ENCODE measurements at places on chromosomes 2 and 18. TPM values are rescaled to one million over a fixed set of nuclear protein-coding genes. Genes with fewer than 3 reads are reported as not detected.

GRCh38 chr2:58146707-58147106 is 94.4 kb downstream of the FANCL start:
- H3K27ac ChIP-seq: no peak overlapping the region
- no peak overlapping the region for H3K4me3 ChIP-seq
- peak; percentile 8 for DNase-seq
- H3K36me3 ChIP-seq: peaks cover 7% of the 10 kb centered on the region

GRCh38 chr2:66441581-66442320 is 6.8 kb downstream of the MEIS1 start:
- no peak for DNase-seq
- peaks cover 6% of the 10 kb centered on the region for H3K4me1 ChIP-seq
- no peak overlapping the region for H3K27ac ChIP-seq
- H3K36me3 ChIP-seq: no peaks in the 10 kb centered on the region
- no peak overlapping the region for H3K4me3 ChIP-seq
- H3K27me3 ChIP-seq: peaks cover 17% of the 10 kb centered on the region

GRCh38 chr2:207142461-207142860 is 23.3 kb downstream of the KLF7 start:
- H3K4me1 ChIP-seq: peaks cover 5% of the 10 kb centered on the region
- H3K36me3 ChIP-seq: no peaks in the 10 kb centered on the region
- no peaks in the 10 kb centered on the region for H3K27me3 ChIP-seq
- no peak for DNase-seq
- no peak overlapping the region for H3K4me3 ChIP-seq

RNF144A gene
- 5.4 TPM for total RNA-seq

DNA sequence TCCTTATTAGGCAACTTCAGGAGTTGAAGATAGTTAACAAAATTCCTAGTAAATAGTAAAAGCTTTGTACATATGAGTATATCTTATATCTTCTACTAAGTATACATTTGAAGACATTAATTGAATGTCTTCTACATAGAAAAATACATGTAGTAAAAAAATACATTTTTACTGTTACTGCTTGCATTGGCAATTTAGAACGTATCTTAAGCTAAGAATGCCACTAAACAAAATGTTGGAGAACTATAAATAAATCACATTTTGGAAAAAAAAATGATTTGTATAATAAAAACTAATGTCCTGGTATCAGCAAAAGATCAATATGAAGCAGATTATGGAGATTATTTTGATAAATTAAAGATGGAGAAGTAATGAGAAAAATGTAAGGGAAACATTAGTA is 434.2 kb upstream of the SLC8A1 start:
- no peak overlapping the region for H3K27ac ChIP-seq
- no peaks in the 10 kb centered on the region for H3K4me1 ChIP-seq
- no peak for DNase-seq
- no peak overlapping the region for H3K4me3 ChIP-seq
- H3K27me3 ChIP-seq: no peaks in the 10 kb centered on the region

GRCh38 chr18:37864122-37864521 is 298.5 kb upstream of the CELF4 start:
- H3K27ac ChIP-seq: no peak overlapping the region
- no peaks in the 10 kb centered on the region for H3K4me1 ChIP-seq
- H3K27me3 ChIP-seq: no peaks in the 10 kb centered on the region
- DNase-seq: no peak
- H3K4me3 ChIP-seq: no peak overlapping the region
- H3K36me3 ChIP-seq: no peaks in the 10 kb centered on the region

- no peaks in the 10 kb centered on the region for H3K4me1 ChIP-seq
- H3K27ac ChIP-seq: no peak overlapping the region
- peaks cover 12% of the 10 kb centered on the region for H3K36me3 ChIP-seq
- no peak overlapping the region for H3K4me3 ChIP-seq
- no peaks in the 10 kb centered on the region for H3K27me3 ChIP-seq
- DNase-seq: no peak
These were observed 60.5 kb downstream of the UGP2 start for GRCh38 chr2:63902149-63902548.

- H3K27me3 ChIP-seq: no peaks in the 10 kb centered on the region
- no peaks in the 10 kb centered on the region for H3K36me3 ChIP-seq
- no peak overlapping the region for H3K4me3 ChIP-seq
These were observed 36.8 kb upstream of the C2orf74 start for GRCh38 chr2:61125123-61125710.

GRCh38 chr2:122156176-122156890 is 400.9 kb downstream of the TSN start:
- H3K27me3 ChIP-seq: peaks cover 2% of the 10 kb centered on the region
- H3K36me3 ChIP-seq: no peaks in the 10 kb centered on the region
- no peaks in the 10 kb centered on the region for H3K4me1 ChIP-seq
- no peak overlapping the region for H3K27ac ChIP-seq

RAB31 gene
- total RNA-seq: 118 TPM

DNA sequence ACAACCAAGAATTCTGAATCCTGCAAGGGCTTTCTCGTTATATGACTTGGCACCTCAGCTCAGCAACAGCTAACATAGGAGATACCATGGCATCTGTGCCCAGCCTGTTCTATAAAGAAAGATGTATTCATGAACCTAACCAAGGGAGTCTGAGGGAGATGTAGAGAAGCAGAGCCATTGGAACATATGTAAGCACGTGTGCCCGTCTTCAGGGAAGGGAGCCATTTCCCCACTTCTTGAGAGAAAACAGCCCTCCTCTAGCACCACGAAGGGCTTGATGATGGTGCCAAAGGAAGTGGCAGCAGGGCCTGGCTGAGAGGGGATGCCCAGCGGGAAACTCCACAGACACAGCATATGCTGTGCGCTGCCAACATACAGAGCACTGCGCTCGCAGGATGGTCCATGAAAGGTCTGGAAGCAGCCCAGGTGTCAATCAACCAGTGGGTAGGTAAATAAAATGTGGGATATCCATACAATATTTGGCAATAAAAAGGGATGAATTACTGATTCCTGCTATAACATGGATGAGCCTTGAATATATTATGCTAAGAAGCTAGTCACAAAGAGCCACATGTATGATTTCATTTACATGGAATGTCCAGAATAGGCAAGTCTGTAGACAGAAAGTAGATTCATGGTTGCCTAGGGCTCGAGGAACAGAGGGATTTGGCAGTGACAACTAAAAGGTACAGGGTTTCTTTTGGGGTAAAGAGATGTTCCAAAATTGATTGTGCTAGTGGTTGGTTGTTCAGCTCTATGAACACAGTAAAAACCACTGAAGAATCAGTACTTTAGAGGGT is 16.1 kb downstream of the TMEM247 start:
- no peak overlapping the region for H3K4me3 ChIP-seq
- no peak for DNase-seq
- H3K36me3 ChIP-seq: no peaks in the 10 kb centered on the region
- no peaks in the 10 kb centered on the region for H3K4me1 ChIP-seq
- H3K27ac ChIP-seq: no peak overlapping the region

DNA sequence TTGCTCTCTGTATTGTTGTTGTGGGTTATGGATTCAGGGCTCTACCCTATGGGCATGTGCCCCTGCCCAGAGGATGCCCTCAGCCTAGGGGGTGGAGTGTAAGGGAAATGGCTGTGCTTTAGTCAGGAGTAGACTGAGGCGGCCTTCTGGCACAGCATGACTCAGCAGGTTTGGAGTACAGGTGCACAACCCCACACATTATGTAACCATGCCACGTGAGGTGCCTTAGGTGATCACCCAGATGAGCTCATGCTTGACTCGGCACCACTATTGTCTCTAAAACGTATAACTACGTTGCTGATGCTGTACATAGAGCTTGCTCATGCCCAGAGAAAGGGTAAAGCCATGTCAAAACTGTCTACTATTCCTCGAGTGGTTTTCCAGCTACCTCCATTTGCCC is 48.3 kb upstream of the ZC3H15 start:
- no peaks in the 10 kb centered on the region for H3K36me3 ChIP-seq
- H3K4me3 ChIP-seq: no peak overlapping the region
- no peaks in the 10 kb centered on the region for H3K4me1 ChIP-seq
- no peak overlapping the region for H3K27ac ChIP-seq

DNA sequence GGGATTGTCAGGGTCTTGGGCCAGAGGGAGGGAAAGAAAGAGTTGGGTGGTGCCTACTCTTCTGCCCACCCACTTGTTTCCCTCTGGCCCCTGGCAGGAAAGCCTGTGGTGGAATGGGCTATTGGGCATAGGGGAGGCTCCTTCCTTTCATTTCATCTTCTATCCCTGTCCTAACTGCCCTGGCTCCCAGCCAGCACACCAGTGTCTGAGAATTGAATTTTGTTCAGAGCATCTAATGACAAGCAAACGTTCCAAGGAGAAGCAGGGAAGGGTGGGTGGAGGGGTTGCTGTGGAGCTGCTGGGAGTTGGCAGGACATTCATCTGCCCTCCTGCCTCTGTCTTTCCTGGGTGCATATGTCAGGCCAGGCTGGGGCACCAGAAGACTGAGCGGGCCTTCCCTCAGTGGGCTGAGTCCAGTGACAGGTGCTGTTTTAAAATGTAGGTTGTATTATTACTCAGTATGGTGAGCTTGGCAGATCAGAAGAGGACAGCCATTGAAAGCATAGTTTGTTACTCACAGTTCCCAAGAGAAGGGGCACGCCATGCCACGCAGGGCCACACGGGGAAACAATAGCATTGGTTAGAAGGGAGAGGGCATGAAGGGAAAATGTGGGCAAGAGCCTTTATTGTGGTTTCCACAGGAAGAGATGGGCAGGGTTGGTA is 171.9 kb downstream of the ACOXL start:
- no peak for DNase-seq
- no peak overlapping the region for H3K27ac ChIP-seq
- H3K4me3 ChIP-seq: no peak overlapping the region

GRCh38 chr2:6919901-6920742 is 2.9 kb downstream of the RNF144A start:
- H3K4me1 ChIP-seq: no peaks in the 10 kb centered on the region
- no peak overlapping the region for H3K4me3 ChIP-seq
- no peaks in the 10 kb centered on the region for H3K27me3 ChIP-seq
- no peaks in the 10 kb centered on the region for H3K36me3 ChIP-seq

GRCh38 chr2:216315802-216316603 is 56.3 kb downstream of the MARCHF4 start:
- DNase-seq: peak; percentile 73
- H3K27ac ChIP-seq: no peak overlapping the region

MYO7B gene
- total RNA-seq: 0.15 TPM

DPP10 gene
- total RNA-seq: not detected

GRCh38 chr2:70226781-70227180 is 21.6 kb downstream of the TIA1 start:
- no peak overlapping the region for H3K27ac ChIP-seq
- no peaks in the 10 kb centered on the region for H3K4me1 ChIP-seq
- DNase-seq: no peak
- no peak overlapping the region for H3K4me3 ChIP-seq
- H3K36me3 ChIP-seq: peaks cover 62% of the 10 kb centered on the region
- H3K27me3 ChIP-seq: no peaks in the 10 kb centered on the region

LAMA3 gene
- total RNA-seq: 8.1 TPM

- H3K4me1 ChIP-seq: no peaks in the 10 kb centered on the region
- no peaks in the 10 kb centered on the region for H3K36me3 ChIP-seq
- no peaks in the 10 kb centered on the region for H3K27me3 ChIP-seq
- no peak for DNase-seq
- H3K4me3 ChIP-seq: no peak overlapping the region
These were observed 75.4 kb upstream of the ST6GAL2 start for GRCh38 chr2:106961328-106961727.

DNA sequence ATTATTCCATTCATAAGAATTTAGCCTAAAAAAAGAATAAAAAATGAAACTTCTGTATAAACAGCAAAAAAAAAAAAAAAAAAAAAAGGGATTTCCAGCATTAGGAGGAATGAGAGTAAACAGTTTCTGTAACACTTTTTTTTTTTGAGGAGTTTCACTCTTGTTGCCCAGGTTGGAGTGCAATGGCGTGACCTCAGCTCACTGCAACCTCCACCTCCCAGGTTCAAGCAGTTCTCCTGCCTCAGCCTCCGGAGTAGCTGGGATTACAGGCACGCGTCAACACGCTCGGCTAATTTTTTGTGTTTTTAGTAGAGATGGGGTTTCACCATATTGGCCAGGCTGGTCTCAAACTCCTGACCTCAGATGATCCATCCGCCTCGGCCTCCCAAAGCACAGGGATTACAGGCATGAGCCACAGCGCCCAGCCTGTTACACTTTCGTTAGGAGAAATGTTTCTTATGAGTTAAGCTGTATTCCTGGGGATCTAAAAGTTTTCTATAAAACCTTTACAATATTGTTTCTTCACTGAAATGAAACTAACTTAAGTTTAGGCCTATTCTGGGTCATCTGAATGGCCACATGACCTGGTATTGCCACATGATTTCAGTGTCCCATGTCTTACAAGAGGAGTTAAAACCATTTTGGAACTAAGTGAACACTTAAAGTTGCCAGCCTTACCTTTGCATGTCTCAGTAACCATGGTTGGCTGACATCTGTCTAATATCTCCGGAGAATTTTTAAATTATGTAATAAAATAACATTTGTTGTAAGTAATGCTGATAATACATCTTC is 17.5 kb downstream of the SMAD2 start:
- H3K4me3 ChIP-seq: no peak overlapping the region
- no peak for DNase-seq
- H3K27ac ChIP-seq: no peak overlapping the region
- no peaks in the 10 kb centered on the region for H3K27me3 ChIP-seq
- H3K4me1 ChIP-seq: no peaks in the 10 kb centered on the region

- H3K4me3 ChIP-seq: no peak overlapping the region
- no peaks in the 10 kb centered on the region for H3K4me1 ChIP-seq
- no peak for DNase-seq
- H3K27me3 ChIP-seq: no peaks in the 10 kb centered on the region
- H3K36me3 ChIP-seq: no peaks in the 10 kb centered on the region
These were observed 220.7 kb downstream of the PRKCE start for GRCh38 chr2:45872211-45872610.

ERFE gene
- total RNA-seq: 10.3 TPM

GRCh38 chr18:56307354-56308170 is 330.8 kb downstream of the TXNL1 start:
- no peak for DNase-seq
- H3K36me3 ChIP-seq: no peaks in the 10 kb centered on the region
- H3K27me3 ChIP-seq: no peaks in the 10 kb centered on the region
- no peak overlapping the region for H3K4me3 ChIP-seq
- H3K27ac ChIP-seq: no peak overlapping the region
- H3K4me1 ChIP-seq: no peaks in the 10 kb centered on the region

CBLN2 gene
- 5.7 TPM for total RNA-seq

GRCh38 chr2:172087780-172088244 is 2.5 kb downstream of the DLX1 start:
- H3K4me1 ChIP-seq: no peaks in the 10 kb centered on the region
- no peaks in the 10 kb centered on the region for H3K27me3 ChIP-seq
- H3K36me3 ChIP-seq: no peaks in the 10 kb centered on the region
- H3K4me3 ChIP-seq: no peak overlapping the region
- no peak overlapping the region for H3K27ac ChIP-seq

DNA sequence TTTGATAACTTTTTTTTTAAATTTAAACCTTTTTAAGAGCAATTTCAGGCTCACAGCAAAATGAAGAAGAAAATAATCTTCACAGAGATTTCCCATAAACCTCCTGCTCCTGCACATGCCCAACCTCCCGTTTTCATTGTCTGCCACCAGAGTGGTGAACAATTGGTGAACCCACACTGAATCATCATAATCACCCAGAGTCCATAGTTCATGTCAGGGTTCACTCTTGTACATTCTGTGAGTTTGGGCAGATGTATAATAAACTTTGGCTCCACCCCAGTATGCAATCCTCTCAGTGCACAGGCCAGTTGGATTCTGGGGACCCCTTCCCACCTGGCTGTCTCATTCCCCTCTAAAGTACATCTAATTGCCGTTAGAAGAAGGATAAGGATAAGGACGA is 24.4 kb downstream of the C18orf54 start:
- H3K27me3 ChIP-seq: no peaks in the 10 kb centered on the region
- no peaks in the 10 kb centered on the region for H3K36me3 ChIP-seq
- no peak for DNase-seq
- no peak overlapping the region for H3K27ac ChIP-seq
- no peaks in the 10 kb centered on the region for H3K4me1 ChIP-seq
- H3K4me3 ChIP-seq: no peak overlapping the region

Measured in Panc1 (cell line).